Lower lobe of right lung (tissue), 2 donors: ENCODE measurements at places on chromosomes 7 and 10. TPM values are rescaled to one million over a fixed set of nuclear protein-coding genes. Genes with fewer than 3 reads are reported as not detected.
A peak's percentile ranks its signal among the peaks of the same experiment; 100 is the strongest.

- H3K36me3 ChIP-seq: no peaks in the 10 kb centered on the region
- H3K4me3 ChIP-seq: no peak overlapping the region
- H3K4me1 ChIP-seq: no peaks in the 10 kb centered on the region
- H3K27me3 ChIP-seq: no peaks in the 10 kb centered on the region
Measured at GRCh38 chr10:10605551-10606081, 412.1 kb upstream of the CELF2 start.

- H3K4me3 ChIP-seq: peak overlapping the region; percentile 59
- no peak overlapping the region for H3K27ac ChIP-seq
- DNase-seq: peak; percentile 75
- H3K4me1 ChIP-seq: peaks cover 6% of the 10 kb centered on the region
- H3K36me3 ChIP-seq: no peaks in the 10 kb centered on the region
Measured at GRCh38 chr7:100632951-100633717, 8.2 kb downstream of the TFR2 start.

GRCh38 chr7:1228545-1229201 is 4.0 kb upstream of the UNCX start:
- H3K27ac ChIP-seq: no peak overlapping the region
- no peak overlapping the region for H3K4me3 ChIP-seq
- H3K4me1 ChIP-seq: peaks cover 5% of the 10 kb centered on the region
- H3K36me3 ChIP-seq: no peaks in the 10 kb centered on the region

GRCh38 chr10:32256613-32257437 is 90.1 kb downstream of the EPC1 start:
- H3K4me3 ChIP-seq: no peak overlapping the region
- no peak overlapping the region for H3K27ac ChIP-seq
- H3K4me1 ChIP-seq: peaks cover 5% of the 10 kb centered on the region
- DNase-seq: peak; percentile 74

GRCh38 chr7:128443831-128444600 is 11.7 kb upstream of the HILPDA start:
- H3K27ac ChIP-seq: no peak overlapping the region
- no peak for DNase-seq
- no peak overlapping the region for H3K4me3 ChIP-seq
- H3K27me3 ChIP-seq: no peaks in the 10 kb centered on the region

Gene MTERF1
- total RNA-seq: 11.5 TPM
